ENCODE measurements at places on chromosomes 5 and 9.

- DNase-seq: no peak
These were observed 94.5 kb downstream of the PJA2 start for GRCh38 chr5:109315245-109315644.

DNA sequence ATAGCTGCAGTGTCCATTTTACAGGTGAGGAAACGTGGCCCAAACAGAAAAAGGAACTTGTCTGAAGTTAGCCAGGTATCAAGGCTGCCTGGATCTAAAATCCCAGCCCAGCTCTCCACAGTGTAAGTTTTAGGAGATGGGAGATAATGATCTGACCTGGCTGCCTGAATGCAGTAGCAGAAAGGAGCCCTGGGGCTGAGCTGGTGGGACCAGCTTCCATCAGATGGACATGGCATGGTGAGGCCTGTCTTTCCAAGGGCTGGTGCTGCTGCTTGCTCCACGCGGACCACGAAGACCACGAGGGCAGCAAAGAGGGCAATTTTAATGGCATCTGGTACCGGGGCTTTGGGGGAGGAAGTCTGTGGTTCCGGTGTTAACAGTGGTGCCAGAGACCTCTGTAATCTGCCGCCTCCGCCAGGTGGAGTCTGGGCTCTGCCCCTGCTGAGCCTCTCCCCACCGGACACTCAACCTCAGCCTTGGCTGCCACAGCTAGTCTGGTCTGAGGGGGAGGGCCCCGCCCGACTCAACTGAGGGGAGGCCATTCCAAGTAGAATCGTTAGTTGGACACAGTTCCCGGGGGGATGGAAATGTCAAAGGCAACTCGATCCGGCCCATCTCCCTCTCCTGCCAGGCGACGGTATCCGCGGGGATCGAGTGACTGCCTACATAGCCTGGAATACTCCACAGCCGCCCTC, 650 bp downstream of the MYORG start:
- DNase-seq: no peak

DNA sequence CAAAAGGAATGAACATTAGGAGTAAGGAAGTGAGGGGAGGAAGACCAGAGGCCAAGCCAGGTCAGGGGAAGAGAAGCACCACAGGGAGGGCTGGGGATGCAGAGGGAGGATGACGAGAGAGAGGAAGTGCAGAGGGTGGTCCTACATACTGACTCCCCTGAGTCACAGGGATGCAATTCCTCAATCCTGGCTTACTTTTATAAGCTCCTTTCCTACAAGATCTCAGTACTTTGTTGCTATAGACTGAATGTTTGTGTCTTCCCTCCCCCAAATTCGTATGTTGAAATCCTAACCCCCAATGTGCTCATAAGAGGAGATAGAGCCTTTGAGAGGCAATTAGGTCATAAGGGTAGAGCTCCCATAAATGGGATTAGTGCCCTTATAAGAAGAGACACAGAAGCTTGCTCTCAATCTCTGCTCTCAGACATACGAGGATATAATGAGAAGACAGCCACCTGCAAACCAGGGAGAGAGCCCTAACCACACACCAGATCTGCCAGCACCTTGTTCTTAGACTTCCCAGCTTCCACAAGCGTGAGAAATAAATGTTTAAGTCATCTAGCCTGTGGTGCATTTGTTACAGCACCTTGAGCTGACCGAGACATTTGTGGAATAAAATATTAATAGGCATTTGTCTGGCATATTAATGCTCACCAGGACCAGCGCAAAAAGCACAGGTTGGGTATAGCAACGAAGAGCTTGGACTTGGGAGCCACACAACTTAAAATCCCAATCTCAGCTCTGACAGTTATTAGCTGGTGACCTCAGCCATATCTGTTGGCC, 33.4 kb downstream of the GCNT4 start:
- no peak for DNase-seq

DNA sequence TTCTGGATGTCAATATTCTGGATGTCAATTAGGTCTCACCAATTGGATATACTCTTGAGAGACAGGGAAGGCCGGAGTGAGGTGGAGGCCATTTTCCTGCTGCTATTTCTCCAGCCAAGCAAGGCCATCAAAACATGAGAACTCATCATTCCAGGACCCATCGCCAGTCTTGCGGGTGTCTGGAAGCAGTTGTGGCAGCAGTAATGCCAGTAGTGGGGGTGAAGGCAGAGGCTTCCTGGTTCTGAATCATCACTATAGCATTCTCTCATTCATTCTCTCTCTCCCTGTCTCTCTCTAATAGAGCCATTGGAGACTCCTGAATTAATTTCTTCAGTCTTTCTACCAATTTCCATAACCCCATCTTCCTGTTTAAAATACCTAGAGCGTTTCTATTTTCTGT, 71.8 kb downstream of the EGFLAM start:
- no peak for DNase-seq

- no peak for DNase-seq
These were observed 125.4 kb upstream of the ACOT12 start for GRCh38 chr5:81519217-81519905.

- no peak for DNase-seq
These were observed 944.5 kb upstream of the CTNND2 start for GRCh38 chr5:12848709-12849108.

DNA sequence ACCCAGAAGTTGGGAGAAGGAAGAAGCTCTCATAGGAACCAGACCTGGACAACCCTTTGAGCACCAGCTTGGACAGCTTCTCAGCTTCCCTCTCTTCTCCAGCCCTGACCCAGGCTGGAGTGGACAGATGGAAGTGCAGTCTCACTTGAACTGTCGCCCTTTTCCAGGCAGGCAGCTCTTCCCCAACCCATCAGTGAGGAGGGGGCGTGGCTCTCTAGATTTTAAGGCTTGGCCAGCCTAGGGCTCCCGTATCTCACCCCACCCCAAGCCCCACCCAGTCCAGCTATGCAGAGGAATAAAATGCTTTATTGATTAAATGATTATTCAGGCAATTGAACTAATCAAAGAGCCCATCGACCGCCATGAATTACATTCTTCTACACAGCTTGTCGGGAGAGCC, 2.2 kb downstream of the PAX5 start:
- DNase-seq: no peak

DNA sequence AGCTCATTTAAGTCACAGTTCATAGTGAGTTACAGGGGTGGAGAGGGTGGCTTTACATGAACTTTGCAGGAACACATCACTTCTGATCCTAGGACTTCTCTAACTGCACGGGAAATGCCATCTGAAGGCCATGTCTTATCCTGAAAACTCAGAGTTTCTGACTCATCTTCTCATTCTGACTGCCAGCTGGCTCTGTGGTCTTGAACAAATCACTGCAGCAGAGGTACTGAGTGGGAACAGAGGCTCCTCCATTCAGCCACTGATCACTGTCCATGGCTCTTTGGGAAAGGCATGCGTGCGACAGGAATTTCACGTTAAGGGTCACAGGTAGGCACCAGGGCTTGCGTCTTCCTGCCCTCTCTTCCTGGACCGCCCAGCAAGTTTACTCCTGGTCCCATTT, 114.6 kb upstream of the LRRTM2 start:
- DNase-seq: no peak

DNA sequence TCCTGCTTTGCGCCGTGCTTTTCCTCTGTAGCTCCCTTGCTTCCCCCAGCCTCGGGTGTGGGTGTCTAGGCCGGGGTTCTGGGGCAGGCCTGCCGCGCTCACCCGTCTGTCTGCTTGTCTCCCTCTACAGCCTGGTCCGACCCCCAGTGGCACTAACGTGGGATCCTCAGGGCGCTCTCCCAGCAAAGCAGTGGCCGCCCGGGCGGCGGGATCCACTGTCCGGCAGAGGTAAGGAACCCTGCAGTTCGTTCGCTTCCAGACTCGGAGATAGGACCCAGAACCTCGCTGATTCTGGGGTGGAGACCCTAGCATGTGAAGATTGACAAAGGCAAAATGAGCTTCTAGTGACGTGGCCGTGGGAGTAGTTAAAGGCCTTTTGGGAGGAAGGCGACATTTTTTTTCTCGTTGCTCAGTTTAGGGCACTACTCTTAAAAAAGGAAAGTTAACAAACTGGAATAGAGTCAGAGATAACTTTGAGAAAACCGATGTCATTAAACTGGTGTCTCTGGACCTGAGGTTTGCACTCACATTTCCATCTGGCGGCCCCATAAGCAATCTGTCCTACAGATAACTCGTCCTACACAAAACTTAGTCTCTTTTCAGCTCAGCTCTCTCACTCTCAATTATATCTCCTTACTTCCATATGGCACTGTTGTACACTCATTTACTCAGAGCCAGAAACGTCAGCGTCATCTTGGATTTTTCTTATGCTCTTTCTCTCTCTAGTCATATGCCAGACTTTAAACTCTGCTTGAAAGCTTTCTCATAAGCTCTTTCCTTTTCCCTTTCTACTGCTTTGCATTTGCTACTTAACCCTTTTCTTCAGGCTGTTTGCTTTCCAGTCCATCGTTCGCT, 561 bp downstream of the SEC61B start:
- no peak for DNase-seq

- no peak for DNase-seq
These were observed 30.2 kb upstream of the NRG2 start for GRCh38 chr5:140073296-140073695.

DNA sequence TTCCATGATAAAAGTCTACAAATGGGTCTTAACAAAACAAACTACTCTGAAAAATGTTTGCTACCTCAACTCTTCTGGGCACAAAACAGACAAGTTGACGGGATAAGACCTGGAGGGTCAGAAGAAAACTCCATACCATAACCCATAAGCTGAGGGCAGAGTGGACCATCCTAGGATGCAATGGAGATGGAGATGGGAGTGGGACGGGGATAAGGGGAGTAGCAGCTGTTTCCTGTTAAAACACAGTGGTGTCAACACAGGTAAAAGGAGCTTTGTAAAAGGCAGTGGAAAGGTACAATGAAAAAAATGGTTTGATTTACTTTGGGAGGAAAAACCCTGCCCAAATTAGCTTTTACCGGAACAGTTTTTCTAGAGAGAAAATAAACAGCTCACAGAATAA, 41.6 kb downstream of the CEMIP2 start:
- DNase-seq: no peak

DNA sequence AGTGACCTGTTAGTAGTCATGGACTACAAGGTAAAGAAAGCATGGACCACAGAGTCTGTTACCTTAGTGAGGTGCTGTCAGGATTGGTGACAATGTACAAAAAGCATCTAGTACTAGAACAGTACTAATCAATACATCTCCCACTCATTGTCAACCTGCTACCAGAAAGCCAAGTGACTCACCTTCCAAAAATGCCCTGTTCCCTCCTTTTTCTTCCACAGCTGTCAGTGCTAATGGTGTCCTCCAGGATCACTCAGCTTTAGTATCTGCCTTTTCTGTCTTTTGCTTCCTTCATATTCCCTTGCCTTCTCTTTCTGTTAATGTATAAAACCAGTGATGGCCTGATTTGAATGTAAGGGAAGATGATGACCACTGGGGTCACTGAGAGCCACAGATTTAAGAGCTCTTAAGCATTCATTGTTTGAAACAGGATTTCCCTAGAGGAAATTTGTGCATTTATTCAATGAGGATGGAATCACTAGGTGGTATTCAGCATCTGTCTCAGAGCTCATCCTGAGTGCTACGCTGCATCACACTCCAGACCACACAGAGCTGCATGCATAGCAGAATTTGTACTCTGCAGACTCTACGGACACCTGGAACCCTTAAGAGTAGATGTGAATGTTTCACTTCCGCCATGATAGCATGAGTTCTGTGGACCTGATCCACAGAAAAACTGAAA, 71.0 kb downstream of the SV2C start:
- DNase-seq: no peak

GRCh38 chr9:91795598-91796241, 154.3 kb downstream of the ROR2 start:
- DNase-seq: no peak

GRCh38 chr5:30142432-30142831, 1051.1 kb upstream of the CDH6 start:
- no peak for DNase-seq

DNA sequence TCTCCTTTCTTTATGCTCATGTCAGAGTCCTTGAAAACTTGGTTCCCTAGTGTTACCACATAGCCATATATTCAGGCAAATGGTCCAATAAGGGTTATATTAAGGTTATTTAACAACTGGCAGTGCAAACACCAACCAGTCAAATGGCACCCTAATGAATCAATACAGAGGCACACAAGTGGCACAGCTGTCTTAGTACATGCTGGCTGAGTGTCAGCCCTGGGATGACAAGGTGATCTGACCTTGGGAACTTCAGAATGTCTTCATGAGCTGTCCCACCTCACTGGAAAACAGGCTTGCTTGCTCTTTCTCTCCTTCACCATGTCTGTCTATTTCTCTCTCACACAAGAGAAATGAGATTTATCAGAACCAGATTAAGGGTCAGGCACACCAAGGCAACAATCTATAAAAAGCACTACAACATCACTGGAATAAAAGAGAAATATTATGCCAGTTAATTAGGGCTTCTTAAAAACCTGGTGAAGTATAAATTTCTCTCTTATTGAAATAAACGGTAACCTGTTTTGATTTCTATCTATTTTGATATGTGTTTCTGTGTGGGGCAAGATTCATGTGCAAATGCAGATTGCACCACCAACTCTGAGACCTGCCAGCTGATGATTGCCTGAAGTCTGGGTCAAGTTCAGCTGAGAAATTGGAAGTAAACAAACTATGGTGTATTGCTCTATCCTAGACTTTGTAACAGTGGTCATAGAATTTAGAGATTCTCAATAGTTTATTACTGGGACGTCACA, 140.7 kb downstream of the SREK1 start:
- DNase-seq: no peak

DNA sequence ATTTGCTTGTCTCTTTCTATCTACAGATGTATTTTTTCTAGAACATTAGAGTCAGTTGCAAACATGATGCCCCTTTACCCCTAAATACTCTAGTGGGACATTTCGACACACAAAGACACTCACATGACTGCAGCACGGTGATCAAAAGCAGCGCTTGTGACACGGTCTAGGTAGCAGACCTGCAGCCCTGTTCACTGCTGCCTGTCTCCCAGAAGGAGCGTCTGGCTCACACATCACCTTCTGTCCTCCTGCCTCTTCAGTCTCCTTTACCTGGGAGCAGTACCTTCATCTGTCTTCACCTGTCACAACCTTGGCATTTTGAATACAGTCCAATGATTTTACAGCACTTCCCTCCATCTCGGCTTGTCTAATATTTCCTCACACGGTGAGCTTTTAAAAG, 51.9 kb upstream of the SH3PXD2B start:
- no peak for DNase-seq

DNA sequence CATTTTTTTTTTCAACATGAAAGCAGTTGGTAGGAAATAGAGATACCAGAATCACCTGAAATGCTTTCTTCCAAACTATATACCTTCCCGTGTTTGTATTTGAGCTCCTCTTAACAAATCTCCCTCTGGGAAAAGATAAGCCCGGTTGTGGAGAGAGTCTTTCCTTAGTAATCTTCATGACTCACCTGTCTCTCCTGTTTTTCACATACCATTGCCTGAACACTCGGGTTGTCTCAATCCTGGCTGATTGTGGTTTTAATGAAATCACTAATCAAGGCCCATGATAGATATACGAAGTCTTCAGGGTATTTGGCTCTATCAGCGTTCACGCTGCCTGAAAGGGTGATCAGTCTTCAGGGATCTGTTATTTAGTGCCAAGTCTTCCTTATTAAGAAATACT, 136.7 kb downstream of the MAN2A1 start:
- no peak for DNase-seq

GRCh38 chr9:10036095-10036494, 576.7 kb downstream of the PTPRD start:
- DNase-seq: no peak
